Sciatic nerve (tissue), 2 donors: ENCODE measurements at places on chromosomes 3 and 15.

- no peak for DNase-seq
These were observed 6.1 kb downstream of the MST1 start for GRCh38 chr3:49683162-49683561.

DNA sequence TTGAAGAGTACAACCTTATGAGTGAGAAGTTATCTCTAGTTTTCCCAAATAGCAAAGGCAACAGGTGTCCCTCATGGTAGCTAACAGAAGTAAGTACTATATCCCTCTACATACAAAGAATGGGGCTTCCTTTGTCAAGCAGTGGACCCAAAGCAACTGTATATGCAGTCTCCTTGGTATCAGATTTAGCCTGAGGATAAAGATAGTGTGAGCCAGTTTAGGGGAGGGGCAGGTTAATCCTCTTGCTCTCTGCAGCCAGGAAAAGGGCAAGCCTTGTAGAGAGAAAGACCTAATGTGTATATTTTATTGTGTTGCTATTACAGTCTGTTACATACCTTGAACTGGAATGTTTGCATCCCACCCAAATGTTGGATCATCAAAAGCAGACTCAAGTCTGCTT, 117.9 kb upstream of the COL8A1 start:
- DNase-seq: no peak

GRCh38 chr3:32882603-32883025, 64.8 kb downstream of the TRIM71 start:
- no peak for DNase-seq

- no peak for DNase-seq
These were observed 272.6 kb downstream of the CLSTN2 start for GRCh38 chr3:140207541-140207940.

DNA sequence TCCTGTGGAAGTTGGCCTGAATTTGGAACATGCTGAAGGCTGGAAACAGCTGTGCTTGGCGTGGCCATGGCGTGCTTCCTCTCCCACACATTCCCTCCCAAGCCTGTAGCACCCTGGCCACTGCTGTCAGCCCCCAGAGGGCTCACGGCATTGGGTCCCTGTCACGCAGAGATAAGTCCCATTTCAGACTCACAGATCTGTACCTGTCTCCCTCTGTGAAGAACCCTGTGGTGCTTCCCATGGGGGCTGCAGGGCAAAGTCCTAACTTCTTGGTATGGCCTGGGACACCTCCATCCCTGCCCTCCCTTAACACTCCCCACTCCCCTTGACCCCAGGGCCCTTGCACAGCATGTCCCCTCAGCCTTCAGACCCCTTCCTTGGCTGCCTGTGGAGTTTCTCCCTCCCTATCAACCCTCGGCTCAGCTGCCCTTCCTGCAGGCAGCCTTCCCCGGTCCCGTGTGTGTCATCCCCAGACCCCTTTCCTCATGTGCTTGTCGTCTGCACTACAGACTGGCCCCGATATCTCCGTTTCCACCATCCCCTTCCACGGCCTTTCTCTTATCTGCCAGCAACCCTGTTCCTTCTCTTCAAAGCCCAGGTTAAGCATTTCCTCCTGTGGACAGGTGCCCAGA, 28.6 kb downstream of the ABTB1 start:
- peak; percentile 56 for DNase-seq
